Glutamatergic neuron (in vitro differentiated cells): ENCODE measurements at places on chromosomes 16 and 17. TPM values are rescaled to one million over a fixed set of nuclear protein-coding genes. Genes with fewer than 3 reads are reported as not detected.

DNA sequence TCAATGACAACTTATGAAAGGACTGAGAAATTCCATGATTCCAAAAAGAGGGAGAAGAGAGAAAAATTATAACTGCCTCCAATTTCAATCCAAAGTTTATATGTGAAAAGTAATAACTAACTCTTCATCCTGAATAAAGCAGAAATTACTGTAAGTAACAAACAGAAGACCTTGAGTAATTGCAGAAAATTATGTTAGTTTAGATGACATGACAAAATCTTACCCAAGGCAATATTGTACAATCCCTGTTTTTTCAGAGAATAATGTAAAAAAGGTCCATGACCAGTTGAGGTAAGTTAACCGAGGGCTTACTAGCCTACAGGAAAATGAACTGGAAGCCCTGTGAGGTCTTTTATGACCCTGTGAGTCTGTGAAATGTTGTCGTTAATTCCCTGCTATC lies 949.5 kb upstream of the SOX9 start:
- DNase-seq, result no peak

DNA sequence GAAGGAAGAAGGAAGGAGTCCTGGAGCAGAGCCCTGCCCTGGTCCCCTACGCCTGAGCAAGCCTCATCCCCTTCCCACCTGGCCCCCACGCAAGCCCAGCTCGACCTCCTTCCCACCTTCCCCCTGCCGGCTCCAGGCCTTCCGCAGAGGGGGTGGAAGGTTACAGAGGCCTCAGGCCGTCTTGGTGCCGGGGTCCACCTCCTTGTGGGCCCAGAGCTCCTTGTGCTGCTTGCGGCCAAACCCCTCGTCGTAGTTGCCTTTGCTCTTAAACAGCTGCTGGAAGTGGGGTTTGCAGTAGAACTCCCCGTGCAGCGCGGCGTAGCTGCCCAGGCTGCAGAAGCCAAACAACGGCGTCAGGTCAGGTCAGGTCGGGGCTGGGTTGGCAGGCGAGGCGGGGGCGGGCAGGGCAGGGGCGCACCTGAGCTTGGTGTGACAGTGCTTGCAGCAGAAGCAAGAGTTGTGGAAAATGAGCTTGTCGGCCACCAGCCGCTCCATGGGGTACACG lies 1.5 kb downstream of the LIMD2 start:
- no peak for DNase-seq

Gene SMARCE1
- total RNA-seq, result 207 TPM

Gene GP1BA
- 0.47 TPM for total RNA-seq

Gene ICAM2
- not detected for total RNA-seq

DNA sequence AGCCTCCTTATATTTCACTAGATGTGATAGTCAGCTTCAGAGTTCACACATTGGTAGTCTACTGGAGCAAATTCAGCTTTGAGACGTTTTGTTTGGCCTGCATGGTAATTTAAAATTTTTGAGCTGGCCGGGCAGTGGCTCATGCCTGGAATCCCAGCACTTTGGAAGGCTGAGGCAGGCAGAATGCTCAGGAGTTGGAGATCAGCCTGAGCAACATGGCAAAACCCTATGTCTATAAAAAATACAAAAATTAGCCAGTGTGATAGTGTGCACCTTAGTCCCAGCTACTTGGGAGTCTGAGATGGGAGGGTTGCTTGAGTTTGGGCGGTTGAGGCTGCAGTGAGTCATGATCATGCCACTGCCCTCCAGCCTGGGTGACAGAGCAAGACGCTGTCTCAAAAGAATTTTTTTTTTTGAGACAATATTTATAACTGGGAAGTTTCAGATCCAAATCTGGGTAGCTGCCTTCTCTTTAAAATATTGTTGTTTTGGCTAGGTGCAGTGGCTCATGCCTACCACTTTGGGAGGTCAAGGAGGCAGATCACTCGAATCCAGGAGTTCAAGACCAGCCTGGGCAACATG lies 4.8 kb upstream of the BLMH start:
- DNase-seq, result no peak

DNA sequence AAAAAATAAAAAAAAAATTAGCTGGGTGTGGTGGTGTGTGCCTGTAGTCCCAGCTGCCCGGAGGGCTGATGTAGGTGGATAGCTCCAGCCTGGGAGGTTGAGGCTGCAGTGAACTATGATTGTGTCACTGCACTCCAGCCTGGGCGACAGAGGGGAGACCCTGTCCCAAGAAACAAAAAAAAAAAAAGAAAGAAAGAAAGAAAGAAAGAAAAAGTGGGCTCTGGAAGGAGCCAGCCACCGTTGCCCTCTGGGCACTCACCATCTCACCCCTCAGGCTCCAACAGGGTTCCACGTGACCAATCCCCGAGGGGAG lies 87.3 kb upstream of the TOB1 start:
- DNase-seq, result no peak

GRCh38 chr16:89925596-89926079 lies 2.5 kb downstream of the TUBB3 start:
- no peak for DNase-seq

DNA sequence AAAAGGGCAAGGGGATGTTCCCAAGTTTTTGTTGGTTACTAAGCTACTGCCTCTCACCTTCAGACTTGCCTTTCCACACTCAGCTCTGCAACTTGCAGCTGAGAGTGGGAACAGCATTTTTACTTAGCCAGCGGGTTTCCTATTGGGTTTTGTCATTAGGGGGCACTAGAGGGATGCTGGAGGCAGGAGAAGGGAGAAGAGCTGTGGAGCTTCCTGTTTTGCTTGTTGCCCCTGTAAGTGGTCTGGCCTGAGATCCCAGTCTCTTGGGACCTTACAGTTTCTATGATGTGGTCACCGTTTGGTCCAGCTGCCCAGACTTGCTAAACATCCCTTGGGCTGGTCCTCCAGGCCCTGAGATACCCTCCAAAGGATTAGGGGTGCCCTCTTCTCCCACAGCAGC lies 209.6 kb upstream of the NLRP1 start:
- DNase-seq, result no peak

Gene WNT3
- 1.7 TPM for total RNA-seq

DNA sequence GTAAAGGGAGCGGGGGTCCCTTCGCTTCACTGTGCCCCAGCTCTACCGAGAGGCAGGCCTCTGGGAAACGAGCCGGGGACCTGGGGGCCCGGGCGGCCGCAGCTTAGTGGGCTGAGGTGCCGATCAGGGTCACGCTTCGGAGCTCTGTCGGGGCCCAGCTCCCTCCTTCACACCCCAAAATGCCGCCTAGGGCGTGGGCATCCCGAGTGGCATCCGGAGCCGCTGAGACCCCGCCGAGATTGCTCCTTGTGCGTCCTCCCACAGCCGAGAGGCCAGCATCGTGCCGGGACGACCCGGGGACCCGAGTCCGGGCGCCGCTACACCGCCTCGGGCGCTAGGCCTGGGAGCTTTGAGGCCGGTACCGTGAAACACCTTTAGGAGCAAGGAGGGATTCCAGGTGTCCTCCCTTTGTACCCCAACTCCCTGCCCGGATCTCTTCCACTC lies 1.3 kb downstream of the SALL1 start:
- no peak for DNase-seq

GRCh38 chr17:21462237-21462636 lies 86.1 kb downstream of the KCNJ12 start:
- no peak for DNase-seq

DNA sequence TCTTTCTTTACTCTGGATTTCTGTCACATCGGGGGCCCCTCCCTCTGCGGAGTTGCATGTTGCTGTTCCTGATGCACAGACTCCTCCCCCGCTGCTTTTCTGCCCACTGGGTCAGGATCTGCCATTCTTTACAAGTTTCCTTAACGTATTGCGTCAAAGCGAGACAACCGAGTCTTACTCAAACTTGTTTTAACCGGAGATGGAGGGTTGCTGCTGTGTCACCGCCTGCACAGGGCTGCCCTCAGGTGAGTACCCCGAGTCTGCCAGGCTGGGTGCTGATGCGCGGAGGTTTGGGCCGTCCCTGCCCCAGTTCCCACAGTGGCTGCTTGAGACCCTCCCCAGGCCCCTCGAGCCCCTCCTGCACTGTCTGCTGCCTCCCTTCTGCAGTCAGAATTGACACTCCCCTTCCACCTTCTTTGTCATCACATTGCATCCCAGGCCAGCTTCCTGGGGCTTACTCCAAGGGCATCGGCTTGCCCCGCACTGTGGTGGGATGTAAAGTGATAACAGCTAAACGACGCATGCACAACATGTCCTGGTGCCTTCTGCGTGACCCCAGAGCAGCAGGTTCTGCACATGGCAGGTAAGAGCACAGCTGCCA lies 19.3 kb downstream of the CARHSP1 start:
- DNase-seq, result no peak

- DNase-seq, result no peak
Observed at GRCh38 chr17:68239632-68240366, 8.0 kb upstream of the AMZ2 start.

Gene TBC1D3G
- not detected for total RNA-seq

- DNase-seq, result no peak
Observed at GRCh38 chr17:31401456-31402254, 10.2 kb downstream of the RAB11FIP4 start.

- no peak for DNase-seq
Observed at GRCh38 chr17:77560841-77561240, 397.7 kb upstream of the TNRC6C start.

DNA sequence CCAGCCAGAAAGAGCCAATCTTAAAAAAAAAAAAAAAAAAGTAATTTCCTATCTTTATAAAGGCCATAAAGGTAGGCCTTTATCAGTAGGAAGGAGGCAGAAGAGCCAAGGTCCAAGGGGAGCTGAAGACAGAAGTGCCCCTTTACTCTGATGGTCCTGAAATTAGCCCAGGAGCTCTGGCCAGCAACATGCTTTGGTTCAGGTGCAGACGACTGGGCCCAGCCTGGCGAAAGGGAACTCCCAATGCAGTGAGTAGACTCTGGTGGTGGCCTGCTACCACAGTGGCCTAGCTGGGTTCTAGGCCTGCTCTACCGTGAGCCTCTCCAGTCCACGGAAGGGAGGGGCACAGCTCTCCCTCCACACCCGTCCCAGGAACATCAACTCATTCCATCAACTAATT lies 23.1 kb upstream of the MEIOB start:
- DNase-seq, result no peak
